ENCODE measurements at places on chromosomes 6 and 20. TPM values are rescaled to one million over a fixed set of nuclear protein-coding genes. Genes with fewer than 3 reads are reported as not detected.

- DNase-seq, result no peak
These were observed 26.4 kb upstream of the FAM83C start for GRCh38 chr20:35318502-35319157.

DNA sequence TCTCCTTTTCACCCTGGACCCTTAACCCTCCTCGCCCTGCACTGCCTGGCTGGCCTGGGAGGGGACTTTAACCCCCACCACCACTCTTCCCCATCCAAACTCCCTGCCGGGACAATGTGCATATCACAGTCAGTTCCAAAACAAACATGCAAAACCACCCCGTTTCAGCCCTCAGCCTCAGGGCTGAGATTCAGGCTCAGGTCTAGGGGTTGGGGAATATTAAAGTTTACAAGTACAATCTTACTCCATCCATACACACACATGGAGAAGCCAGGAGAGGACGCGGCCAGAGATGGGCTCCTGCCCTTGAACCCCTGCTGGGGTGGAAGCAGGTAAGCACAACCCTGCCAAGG lies 534 bp downstream of the KIAA1755 start:
- peak; percentile 35 for DNase-seq

GRCh38 chr6:33072508-33073100 lies 845 bp downstream of the HLA-DPA1 start:
- DNase-seq, result no peak

DNA sequence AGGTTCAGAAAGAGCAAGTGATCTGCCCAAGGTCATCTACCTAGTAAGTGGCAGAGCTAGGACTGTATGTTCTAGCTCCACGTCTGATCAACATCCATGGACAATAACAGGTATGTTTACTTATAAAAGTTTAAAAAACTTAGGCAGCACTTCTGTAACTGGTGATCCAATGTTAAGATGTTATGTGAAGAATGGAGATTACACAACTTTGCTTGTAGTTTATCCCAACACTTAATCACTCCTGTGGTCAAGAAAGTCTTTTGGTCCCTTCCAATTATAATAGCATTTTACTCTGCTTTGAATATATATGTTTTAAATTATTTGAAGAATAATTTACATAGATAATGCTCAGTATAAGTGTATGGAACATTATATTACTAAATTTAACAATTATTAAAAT lies 4.8 kb downstream of the FBXO30 start:
- DNase-seq, result no peak

DNA sequence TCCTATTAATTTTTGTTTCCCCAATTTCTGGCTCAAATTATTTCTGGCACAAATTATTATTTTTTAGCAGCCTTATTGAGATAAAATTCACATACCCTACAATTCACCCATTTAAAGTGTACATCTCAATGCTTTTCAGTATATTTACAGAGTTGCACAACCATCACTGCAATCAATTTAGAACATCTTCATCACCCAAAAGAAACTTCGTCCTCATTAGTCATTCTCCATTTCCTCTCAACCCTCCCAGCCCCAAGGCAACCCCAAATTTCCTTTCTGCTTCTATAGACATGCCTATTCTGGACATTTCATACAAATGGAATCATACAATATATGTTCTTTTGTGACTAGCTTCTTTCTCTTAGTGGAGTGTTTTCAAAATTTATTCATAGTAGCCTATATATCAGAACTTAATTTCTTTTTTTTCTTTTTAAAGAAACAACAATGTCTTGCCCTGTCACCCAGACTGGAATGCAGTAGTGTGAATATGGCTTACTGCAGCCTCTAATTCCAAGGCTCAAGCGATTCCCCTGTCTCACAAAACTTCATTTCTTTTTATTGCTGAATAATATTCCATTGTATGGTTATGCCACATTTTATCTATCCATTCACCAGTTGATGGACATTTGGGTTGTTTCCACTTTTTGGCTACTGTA lies 84.5 kb downstream of the DNAH8 start:
- DNase-seq, result no peak

- no peak for DNase-seq
These were observed 659.7 kb downstream of the KIF16B start for GRCh38 chr20:15913391-15914025.

DNA sequence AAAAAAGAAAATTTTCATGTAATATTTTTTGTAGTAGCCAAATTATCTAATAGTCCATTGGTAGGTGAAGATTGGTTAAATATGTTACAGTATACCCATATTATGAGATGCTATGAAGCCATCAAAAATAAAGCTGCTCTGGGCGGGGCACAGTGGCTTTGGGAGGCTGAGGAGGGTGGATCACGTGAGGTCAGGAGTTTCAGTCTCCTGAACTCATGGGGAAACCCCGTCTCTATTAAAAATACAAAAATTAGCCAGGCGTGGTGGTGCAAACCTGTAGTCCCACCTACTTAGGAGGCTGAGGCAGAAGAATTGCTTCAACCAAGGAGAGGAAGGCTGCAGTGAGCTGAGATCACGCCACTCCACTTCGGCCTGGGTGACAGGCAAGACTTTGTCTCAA lies 360.5 kb downstream of the KIF16B start:
- DNase-seq, result no peak

- DNase-seq, result no peak
These were observed 1.4 kb upstream of the ZNF217 start for GRCh38 chr20:53595018-53595378.

- DNase-seq, result no peak
These were observed 304.1 kb downstream of the TAF4 start for GRCh38 chr20:61761453-61762166.

- no peak for DNase-seq
These were observed 2.2 kb downstream of the CENPB start for GRCh38 chr20:3784216-3784853.

DNA sequence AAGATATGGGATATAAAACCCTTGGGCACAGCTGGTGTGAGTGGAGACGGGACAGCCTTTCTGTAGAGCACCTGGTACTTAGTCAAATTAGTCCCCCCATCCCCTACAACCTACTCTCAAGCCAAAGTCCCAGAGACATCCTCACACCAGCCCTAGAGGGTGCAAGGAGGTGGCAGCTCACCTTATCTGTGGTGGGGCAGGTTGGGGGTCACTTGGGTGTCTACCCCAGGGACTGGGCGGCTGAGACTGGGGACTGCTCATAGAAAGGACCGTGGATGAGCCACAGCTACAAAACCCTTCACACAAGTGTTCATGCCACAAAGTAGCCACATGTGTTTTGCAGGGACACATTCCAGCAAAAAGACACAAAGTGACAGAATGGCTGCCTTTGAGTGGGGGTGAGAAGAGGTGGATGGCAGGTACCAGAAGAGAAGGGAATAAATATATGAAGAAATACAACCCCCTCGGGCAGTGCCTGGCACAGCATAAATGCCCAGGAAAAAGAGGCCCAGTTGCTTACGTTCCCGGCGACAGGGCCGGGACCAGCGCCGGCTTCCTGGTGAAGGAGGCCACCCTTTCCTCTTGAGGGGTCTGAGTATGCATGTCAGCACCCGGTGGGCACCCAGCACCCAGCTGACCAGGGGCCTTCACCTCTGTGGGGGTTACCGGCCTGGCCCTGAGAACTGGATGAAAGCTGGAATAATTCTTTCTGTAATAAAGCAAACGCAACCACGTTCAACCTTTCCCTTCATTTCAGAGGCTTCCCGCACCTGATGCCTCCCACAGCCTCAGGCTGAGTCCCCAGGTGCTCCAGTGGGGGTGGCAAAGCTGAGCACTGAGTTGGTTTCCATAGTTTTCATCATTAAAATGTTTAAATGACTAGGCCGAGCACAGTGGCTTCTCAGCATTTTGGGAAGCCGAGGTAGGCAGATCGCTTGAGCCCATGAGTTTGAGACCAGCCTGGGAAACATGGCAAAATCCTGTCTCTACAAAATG lies 14.4 kb upstream of the CEBPB start:
- no peak for DNase-seq

DNA sequence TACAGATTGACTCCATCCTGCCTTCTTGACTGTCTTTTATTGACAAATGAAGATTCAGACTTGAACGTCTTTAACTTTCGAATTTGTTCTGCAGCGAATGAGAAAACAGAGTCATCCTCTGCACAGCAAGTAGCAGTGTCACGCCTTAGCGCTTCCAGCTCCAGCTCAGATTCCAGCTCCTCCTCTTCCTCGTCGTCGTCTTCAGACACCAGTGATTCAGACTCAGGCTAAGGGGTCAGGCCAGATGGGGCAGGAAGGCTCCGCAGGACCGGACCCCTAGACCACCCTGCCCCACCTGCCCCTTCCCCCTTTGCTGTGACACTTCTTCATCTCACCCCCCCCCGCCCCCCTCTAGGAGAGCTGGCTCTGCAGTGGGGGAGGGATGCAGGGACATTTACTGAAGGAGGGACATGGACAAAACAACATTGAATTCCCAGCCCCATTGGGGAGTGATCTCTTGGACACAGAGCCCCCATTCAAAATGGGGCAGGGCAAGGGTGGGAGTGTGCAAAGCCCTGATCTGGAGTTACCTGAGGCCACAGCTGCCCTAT lies 12.2 kb downstream of the BRD2 start:
- DNase-seq, result no peak

DNA sequence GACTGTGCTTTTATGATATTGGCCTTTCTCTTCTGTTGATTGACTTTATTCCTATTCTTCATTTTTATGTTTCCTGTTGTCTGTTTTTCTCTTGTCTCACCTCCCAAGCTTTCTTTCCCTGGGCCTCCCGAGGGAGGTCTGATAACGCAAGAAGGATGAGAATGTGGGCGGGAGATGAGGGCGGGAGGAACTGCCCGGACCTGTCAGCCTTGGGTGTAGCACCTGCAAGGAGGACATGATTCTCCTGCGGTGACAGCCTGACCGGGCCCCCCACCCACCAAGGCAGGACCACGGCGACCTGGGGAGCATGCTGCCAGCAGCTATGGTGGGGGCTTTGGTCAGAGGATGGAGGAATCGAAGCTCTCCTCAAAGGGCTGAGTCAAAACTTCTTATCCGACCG lies 86.9 kb downstream of the PLEKHG1 start:
- DNase-seq, result no peak

DNA sequence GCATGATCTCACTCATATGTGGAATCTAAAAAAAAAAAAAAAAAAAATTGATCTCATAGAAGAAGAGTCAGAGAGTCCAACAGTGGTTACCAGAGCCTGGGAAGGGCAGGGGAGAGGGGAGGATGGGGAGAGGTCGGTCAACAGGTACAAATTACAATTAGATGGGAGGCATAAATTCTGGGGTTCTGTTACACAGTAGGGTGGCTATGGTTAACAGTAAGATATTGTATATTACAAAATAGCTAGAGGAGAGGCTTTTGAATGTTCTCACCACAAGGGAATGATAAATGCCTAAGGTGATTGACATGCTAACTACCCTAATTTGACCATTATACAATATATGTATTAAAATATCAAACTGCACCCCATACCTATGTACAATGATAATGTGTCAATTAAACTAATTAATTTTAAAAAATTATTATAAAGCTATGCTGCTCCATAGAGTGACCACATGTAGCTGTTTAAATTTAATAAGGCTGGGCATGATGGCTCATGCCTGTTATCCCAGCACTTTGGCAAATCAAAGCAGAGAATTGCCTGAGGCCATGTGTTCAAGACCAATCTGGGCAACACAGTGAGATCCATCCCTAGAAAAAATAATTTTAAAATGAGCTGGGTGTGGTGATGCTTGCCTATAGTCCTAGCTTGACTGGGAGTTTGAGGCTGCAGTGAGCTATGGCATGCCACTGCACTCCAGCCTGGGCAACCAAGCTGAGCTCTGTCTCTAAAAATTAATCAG lies 70.9 kb downstream of the SNX5 start:
- DNase-seq, result no peak

DNA sequence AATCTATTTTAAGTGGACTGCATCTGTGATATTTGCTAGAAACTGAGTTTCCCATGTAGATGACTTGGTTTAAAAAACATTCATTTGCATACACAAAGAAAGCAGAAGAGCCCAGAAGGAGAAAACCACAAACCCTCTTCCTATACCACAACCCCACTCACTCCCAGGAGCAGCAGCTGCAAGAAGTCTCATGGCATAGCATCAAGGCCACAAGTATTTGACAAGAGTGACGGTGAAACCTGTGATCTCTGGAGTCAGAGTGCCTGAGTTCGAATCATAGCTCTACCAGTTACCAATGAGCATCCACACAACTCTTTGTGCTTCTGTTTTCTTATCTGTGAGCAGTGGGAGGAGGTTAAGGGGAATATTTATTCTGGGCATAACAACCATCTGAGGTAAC lies 44.7 kb upstream of the SIRPG start:
- no peak for DNase-seq

GRCh38 chr20:58746620-58747019 lies 54.0 kb downstream of the NPEPL1 start:
- DNase-seq, result peak; percentile 52

GRCh38 chr6:137717074-137718073 lies 149.7 kb upstream of the TNFAIP3 start:
- DNase-seq, result no peak

GRCh38 chr6:44856479-44856878 lies 469.0 kb downstream of the CDC5L start:
- peak; percentile 79 for DNase-seq

GRCh38 chr6:124119596-124119995 lies 315.9 kb downstream of the NKAIN2 start:
- DNase-seq, result no peak

Gene SLC35D3
- polyA plus RNA-seq, result not detected

Gene SGK2
- polyA plus RNA-seq, result 0.15 TPM

Gene COL11A2
- polyA plus RNA-seq, result 0.32 TPM

Gene CABLES2
- polyA plus RNA-seq, result 1.9 TPM

Gene SLC17A4
- not detected for polyA plus RNA-seq

Gene HLA-DOA
- polyA plus RNA-seq, result 12.8 TPM

Gene DOK5
- polyA plus RNA-seq, result 0.37 TPM

Gene TMC2
- polyA plus RNA-seq, result 0.06 TPM

Gene OLIG3
- not detected for polyA plus RNA-seq
